Stimulated activated CD4-positive, alpha-beta T cell treated with anti-CD3 and anti-CD28 coated beads, Interleukin-15, amount 100 ng/mL, for 1 hour (primary cell): ENCODE measurements at places on chromosomes 2 and 18.

DNA sequence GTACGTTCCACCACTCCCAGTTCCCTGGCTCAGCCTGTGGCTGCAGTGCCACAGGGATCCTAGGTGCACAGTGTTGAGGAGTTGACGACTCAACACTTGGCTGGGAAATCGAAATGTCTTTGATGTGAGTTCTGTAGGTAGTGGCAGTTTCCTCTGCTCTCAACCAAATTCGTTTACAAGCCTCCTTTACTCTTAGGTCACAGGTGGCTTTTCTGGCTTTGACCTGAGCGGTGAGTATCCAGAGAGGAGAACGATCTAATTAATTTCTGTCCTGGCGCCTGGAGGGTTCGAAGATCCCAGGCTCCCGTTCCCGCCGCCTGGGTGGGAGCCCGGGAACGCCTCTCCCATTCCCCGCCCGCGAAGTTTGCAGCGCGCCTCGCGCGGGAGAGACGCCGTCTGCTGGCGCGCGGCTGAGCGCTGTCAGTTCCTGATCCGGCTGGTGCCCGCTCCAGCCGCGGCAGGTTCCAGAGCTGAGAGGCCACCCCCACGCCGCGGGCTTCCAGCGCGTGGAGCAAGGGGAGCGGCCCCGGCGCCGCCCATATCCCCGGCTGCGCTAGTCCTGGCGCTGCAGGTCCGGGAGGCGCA lies at the start of gene LAMA3:
Gene LAMA3 (plus strand): TSS at position 423 of the 585 bp plus-strand sequence. CDS start 231 bp downstream, outside the sequence.
- DNase-seq, result no peak

GRCh38 chr2:46187112-46187618 lies 110.0 kb upstream of the EPAS1 start:
- DNase-seq, result no peak

GRCh38 chr18:25805323-25805722 lies 285.1 kb downstream of the SS18 start:
- no peak for DNase-seq

- no peak for DNase-seq
Observed at GRCh38 chr2:230318190-230319121, 8.5 kb upstream of the SP140L start.
